ENCODE measurements at places on chromosomes 11 and 22.
A peak's percentile ranks its signal among the peaks of the same experiment; 100 is the strongest.

GRCh38 chr11:100459811-100460210 lies 227.3 kb upstream of the ARHGAP42 start:
- no peak for DNase-seq

DNA sequence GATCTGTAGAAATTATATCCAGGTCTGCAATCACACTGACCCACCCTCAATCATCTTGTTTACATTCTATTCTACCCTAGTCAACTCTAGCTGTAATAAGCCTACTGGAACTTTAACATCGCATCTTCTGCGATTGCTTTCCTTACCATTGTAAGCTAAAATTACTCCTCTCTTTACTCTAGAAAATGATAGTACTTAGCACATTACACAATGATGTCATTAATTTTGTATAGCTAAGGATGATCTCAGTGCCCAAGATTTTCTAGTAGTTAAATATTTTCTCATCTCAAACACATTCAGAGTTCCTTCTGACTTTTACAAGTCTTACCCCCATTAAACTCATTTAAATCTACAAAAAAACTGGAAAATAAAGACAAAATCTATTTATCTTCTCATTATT lies 39.6 kb upstream of the CTSC start:
- no peak for DNase-seq

- peak; percentile 44 for DNase-seq
Observed at GRCh38 chr22:46737976-46738646, at the start of gene CERK. Gene CERK (minus strand): TSS chr22:46738252. CDS start chr22:46738148, 104 bp downstream.

- DNase-seq, result no peak
Observed at GRCh38 chr22:46867106-46867505, 104.7 kb downstream of the TBC1D22A start.

DNA sequence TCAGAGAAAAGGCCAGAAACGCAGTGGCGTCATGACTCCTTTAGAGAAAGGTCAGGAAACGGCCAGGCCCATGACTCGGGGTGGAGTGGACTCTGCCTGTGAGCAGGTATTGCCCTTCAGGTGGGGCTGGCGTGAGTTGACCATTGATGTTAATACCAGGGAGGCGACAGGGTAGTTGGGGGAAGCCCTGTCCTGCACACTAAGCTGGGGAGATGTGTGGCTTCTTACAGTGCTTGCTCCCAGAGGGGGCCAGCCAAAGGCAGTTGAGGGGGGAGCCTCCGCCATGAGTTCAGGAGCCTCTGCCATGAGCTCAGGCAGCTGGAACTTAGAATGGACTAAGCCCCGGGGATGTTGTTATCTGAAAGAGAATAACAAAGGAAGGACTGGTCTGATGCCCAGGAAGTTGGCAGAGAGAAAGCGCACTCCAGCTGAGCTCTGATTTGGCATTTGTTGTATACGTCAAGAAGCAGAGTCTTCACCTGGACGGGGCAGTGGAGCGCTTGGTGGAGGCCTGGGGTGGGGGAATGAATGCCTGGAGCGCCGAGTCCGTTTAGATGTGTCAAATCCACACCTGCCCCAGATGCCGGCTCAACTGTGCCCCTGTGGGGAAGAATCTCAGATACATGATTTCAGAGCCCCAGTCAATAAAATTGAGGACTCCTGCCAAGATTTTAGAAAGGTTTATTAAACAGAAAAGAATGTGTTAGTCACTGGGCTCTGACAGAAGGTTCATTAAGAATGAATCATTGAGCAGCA lies 222.5 kb downstream of the TBC1D22A start:
- no peak for DNase-seq

GRCh38 chr11:47403571-47403970 lies 4.8 kb upstream of the SLC39A13 start:
- DNase-seq, result no peak

All from activated CD8-positive, alpha-beta memory T cell treated with anti-CD3 and anti-CD28 coated beads for 1 hour (primary cell).